Dermis blood vessel endothelial cell (primary cell): ENCODE measurements at places on chromosomes 12 and 14. TPM values are rescaled to one million over a fixed set of nuclear protein-coding genes. Genes with fewer than 3 reads are reported as not detected.

The ATL1 gene
- 1.9 and 2.6 TPM in 2 replicates for total RNA-seq

The IFNG-AS1 gene
- total RNA-seq: not detected in 2 replicates

The OR6C2 gene
- not detected in 2 replicates for total RNA-seq

The LUM gene
- total RNA-seq: under 0.01 and 0.65 TPM in 2 replicates

The FAM161B gene
- 3.2 and 3.4 TPM in 2 replicates for total RNA-seq

The CDKL1 gene
- total RNA-seq: 15.0 and 43.6 TPM in 2 replicates

The GARIN6 gene
- not detected in 2 replicates for total RNA-seq

The KCNH3 gene
- 0.09 TPM in 1 of 2 replicates, not detected in the other for total RNA-seq

The LMO3 gene
- not detected in 2 replicates for total RNA-seq

The ZC3H14 gene
- total RNA-seq: 61.4 and 65.9 TPM in 2 replicates

The PTGER2 gene
- 0.14 and 0.34 TPM in 2 replicates for total RNA-seq

The OR10G3 gene
- not detected in 2 replicates for total RNA-seq

The SRRM4 gene
- not detected in 2 replicates for total RNA-seq

The ARHGDIB gene
- total RNA-seq: 117 and 168 TPM in 2 replicates

The IKBIP gene
- 44.4 and 51.6 TPM in 2 replicates for total RNA-seq

The TPH2 gene
- total RNA-seq: not detected in 2 replicates

The SYCP3 gene
- 0.05 TPM in 1 of 2 replicates, not detected in the other for total RNA-seq

The POMT2 gene
- total RNA-seq: 8.5 and 14.7 TPM in 2 replicates

The FSCB gene
- not detected in 2 replicates for total RNA-seq

The OLR1 gene
- not detected in 2 replicates for total RNA-seq

The NPFF gene
- not detected in 2 replicates for total RNA-seq

The RNASE1 gene
- total RNA-seq: 28.6 and 64.0 TPM in 2 replicates

The TDRD9 gene
- 3.0 and 4.3 TPM in 2 replicates for total RNA-seq

The PTPRO gene
- not detected in 2 replicates for total RNA-seq

The NFATC4 gene
- 8.8 and 11.1 TPM in 2 replicates for total RNA-seq

The CACNA2D4 gene
- 0.17 and 0.33 TPM in 2 replicates for total RNA-seq

The SLC39A5 gene
- total RNA-seq: not detected in 2 replicates
